Naive thymus-derived CD8-positive, alpha-beta T cell (primary cell): ENCODE measurements at places on chromosomes 13 and 19. TPM values are rescaled to one million over a fixed set of nuclear protein-coding genes. Genes with fewer than 3 reads are reported as not detected.

- no peak for DNase-seq
These were observed 184.3 kb downstream of the MYO16 start for GRCh38 chr13:108813587-108814170.

DNA sequence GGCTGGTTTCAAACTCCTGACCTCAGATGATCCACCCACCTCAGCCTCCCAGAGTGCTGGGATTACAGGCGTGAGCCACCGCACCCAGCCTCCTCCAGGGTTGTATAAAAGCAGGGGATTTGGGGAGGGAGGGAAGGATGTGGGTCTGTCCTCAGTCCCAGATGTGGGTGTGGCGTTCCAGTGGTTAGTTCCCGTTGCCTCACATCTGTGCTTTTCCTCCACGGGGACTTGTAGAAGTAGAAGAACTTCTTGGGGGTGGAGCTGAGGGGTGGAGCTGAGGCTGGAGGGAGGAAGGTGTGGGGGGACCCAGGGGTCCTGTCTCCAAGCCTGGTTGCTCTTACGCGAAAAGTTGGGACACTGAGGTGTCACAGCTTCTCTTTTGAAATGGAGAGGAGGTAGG lies 514 bp upstream of the MCEMP1 start:
- no peak for DNase-seq

- no peak for DNase-seq
These were observed 112.8 kb downstream of the DLEU7 start for GRCh38 chr13:50730496-50731351.

GRCh38 chr19:6020972-6021805 lies 43.2 kb upstream of the RANBP3 start:
- no peak for DNase-seq

- DNase-seq: no peak
These were observed 90.0 kb upstream of the TSHZ3 start for GRCh38 chr19:31439270-31439573.

GRCh38 chr13:45280751-45281634 lies 60.0 kb downstream of the TPT1 start:
- DNase-seq: no peak

GRCh38 chr13:106537521-106537920 lies 2.1 kb upstream of the EFNB2 start:
- no peak for DNase-seq

DNA sequence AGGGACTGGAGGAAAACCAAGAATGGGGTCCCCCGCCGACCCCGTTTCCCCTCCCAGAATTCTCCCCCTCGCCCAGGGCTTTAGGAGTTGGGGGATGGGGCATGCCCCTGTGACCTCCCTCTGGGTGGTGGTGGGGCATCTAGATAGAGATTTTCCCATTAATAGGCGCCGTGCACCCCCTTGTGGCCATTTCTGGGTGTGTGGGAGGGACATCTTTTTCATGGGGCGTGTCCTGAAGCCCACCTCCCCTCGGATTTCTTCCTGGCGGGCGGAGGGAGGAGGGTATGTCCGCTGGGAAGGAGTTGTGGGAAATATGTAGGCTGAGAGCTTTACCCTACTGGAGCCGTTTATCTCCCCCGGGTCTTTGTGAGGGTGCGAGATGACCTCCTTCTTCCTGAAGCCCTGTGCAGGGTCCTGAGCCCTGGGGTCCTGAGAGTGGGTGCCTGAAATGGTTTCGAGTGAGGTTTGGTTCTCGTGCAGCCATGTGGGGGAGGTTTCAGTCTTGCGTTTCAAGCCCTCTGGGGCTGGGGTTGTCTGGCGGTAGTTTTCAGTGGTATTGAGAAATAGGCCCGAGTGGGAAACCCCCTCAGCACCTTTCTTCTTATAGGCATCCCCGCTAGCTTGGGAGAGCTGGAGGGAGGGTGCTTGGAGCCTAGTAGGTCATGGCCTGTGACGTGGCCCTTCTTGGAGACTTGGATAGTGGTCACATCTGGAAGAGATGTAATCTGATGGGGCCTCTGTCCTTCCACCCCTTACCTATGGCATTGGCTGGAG lies 1.0 kb downstream of the PRMT1 start:
- peak; percentile 79 for DNase-seq

GRCh38 chr13:43356567-43356966 lies 333.2 kb downstream of the DNAJC15 start:
- no peak for DNase-seq

GRCh38 chr13:75264611-75265010 lies 217.4 kb downstream of the TBC1D4 start:
- no peak for DNase-seq

DNA sequence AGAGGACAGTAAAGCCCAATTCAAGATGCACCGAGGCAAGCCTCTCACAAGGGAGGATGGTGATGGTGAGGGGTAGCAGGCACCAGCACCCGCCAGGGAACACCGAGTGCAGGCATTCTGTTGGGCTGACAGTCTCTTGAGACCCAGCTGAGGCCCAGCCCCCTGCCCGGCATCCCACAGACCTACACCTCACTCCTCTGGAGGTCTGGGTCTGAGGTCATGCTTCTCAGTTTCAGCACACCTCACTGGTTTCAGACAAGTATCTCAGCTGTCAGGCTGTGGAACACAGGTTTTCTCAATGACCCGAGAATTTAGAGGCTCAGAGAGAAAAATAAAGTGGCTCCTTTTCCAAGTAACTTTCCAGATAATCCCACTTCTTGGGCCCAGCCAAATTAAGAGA lies 27.7 kb upstream of the EPHX3 start:
- no peak for DNase-seq

DNA sequence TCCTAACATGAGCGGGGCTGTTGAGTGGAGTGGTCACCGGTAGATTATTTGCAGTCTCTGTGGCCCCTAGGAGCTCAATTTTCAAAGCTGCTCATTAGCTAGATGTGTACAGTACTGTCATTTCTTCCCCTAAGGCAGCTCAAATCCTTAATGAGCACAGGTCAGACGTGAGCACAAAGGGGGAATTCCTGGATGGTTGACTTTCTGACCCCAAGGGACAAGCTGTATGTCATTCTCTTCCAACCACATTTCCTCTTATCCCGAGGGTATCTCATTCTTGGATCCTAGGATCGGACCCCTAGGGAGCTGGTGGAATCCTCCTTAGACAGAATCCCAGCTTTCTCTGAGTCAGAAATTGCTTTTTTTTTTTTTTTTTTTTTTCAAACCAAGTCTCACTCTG lies 5.7 kb upstream of the OR7G3 start:
- DNase-seq: no peak

GRCh38 chr19:50510121-50510670 lies 795 bp downstream of the JOSD2 start:
- no peak for DNase-seq

DNA sequence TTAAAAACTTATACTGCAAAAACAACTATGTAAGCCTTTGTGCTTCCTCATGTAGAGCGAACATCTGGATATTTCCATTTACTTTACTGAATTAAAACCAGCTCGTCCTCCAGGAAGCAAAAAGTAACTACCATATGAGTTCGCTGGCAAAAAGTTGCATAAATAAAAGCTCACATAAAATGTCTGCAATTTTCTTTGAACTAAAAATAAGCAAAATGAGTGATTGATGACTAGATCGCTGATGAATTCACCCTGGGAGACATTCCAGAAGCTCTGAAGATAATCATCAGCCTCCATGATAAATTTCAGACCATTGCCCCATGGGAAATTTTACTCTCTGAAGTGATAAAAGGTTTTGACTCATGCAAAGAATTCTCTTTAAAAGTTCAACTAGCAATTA lies 67.3 kb upstream of the SACS start:
- DNase-seq: no peak

- no peak for DNase-seq
These were observed 8.5 kb downstream of the CDX2 start for GRCh38 chr13:27960362-27961226.

DNA sequence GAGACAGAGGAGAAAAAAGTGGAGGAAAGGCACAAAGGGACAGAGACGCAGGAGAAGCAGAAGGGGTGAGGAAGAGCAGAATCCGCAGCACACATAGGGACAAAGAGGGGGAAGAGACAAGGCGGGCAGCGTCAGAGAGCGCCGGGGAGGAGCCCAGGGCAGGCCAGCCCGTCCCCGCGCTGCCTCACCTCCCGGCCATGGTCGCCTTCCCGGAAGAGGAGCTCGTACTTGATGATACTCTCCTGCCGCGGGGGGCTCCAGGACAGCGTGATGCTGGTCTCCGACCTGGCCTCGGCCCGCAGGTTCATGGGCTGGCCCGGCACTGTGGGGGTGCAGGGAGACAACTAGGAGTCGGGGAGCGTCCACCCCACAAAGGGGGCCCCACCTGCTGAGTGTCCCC lies 100.6 kb downstream of the PTPRS start:
- no peak for DNase-seq

- DNase-seq: peak; percentile 40
These were observed 696 bp downstream of the ZNF460 start for GRCh38 chr19:57280962-57281400.

- no peak for DNase-seq
These were observed 32.6 kb downstream of the CELF5 start for GRCh38 chr19:3257071-3257470.

GRCh38 chr13:28128926-28129325 lies 9.4 kb upstream of the PAN3 start:
- DNase-seq: no peak

- DNase-seq: no peak
These were observed 169.1 kb downstream of the KCTD12 start for GRCh38 chr13:76717092-76717491.

- no peak for DNase-seq
These were observed 41.7 kb downstream of the SPATA13 start for GRCh38 chr13:24202215-24202614.

GRCh38 chr19:41617941-41618730 lies 8.7 kb downstream of the CEACAM4 start:
- no peak for DNase-seq

GRCh38 chr13:100767192-100767591 lies 92.6 kb upstream of the TMTC4 start:
- no peak for DNase-seq

- no peak for DNase-seq
These were observed 18.7 kb upstream of the ERCC1 start for GRCh38 chr19:45442408-45442777.

GRCh38 chr13:113298043-113298945 lies 1.3 kb downstream of the LAMP1 start:
- DNase-seq: no peak

DNA sequence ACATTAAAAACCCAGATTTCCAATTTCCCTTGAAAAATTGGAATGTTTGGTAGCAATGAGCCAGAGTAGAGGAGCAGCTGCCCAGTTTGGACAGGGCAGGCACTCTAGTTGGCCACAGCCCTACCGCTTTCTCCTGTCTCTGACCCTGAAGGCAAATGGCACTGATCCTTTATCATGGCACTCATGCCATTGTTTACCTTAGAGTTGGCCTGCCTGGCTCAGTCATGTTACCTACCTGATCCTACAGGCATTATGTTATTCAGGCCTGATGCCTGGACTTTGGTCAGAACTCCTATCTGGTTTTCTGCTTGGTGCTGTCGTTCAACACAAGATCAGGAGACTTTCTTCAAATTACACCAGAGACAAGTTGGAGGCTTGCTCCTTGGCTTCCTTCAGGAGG lies 24.9 kb upstream of the TDRD3 start:
- DNase-seq: no peak

DNA sequence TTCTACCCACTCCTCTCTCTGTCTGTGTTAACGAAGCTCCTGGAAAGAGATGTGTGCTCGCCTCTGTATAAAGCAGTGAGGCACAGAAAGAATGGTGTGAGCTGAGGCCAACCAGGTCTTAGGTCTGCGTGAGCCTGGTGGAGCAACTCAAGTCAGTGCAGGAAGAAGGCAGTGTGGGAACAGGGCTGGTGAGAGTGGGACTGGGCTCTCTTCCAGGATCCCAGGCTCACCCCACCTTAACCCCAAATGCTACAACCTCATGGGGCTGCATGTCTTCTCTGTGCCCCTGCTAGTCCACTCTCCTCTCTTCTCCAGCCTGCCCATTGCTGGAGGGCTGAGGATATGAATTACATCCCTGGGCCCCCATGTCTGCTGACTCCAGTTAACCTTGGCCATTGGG lies 127.4 kb downstream of the DCT start:
- DNase-seq: no peak

DNA sequence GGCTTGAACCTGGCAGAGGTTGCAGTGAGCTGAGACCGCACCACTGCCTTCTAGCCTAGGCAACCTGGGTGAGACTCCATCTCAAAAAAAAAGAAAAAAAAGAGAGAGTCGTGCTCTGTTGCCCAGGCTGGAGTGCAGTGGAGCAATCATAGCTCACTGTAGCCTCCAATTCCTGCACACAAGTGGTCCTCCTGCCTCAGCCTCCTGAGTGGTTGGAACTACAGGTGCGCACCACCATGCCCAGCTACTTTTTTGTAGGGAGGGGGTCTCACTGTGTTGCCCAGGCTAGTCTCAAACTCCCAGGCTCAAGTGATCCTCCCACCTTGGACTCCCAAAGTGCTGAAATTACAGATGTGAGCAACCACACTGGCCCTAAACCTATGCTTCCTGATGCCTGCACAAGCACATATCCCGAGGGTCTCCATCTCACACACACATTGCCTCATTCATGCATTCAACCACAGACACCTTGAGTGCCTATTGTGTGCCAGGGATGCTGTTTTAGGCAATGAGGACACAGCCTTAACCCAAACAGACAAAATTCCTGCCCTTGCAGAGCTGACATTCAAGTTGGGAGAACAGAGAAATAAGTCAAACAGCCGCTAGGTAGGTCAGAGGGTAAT lies 2.2 kb downstream of the ANGPTL6 start:
- no peak for DNase-seq

Gene PBX4
- total RNA-seq: 49.4 TPM

Gene HCST
- total RNA-seq: 87.7 TPM

Gene HSD11B1L
- 2.8 TPM for total RNA-seq

Gene ATP12A
- not detected for total RNA-seq

Gene WIZ
- total RNA-seq: 32.6 TPM

Gene SIGLEC5
- not detected for total RNA-seq

Gene ZNF235
- total RNA-seq: 16.6 TPM

Gene VAV1
- total RNA-seq: 79.5 TPM

Gene ERICH4
- not detected for total RNA-seq

Gene CCDC194
- 3.4 TPM for total RNA-seq

Gene KLK10
- total RNA-seq: not detected
